ENCODE measurements at places on chromosomes 7 and 10.
A peak's percentile ranks its signal among the peaks of the same experiment; 100 is the strongest.

DNA sequence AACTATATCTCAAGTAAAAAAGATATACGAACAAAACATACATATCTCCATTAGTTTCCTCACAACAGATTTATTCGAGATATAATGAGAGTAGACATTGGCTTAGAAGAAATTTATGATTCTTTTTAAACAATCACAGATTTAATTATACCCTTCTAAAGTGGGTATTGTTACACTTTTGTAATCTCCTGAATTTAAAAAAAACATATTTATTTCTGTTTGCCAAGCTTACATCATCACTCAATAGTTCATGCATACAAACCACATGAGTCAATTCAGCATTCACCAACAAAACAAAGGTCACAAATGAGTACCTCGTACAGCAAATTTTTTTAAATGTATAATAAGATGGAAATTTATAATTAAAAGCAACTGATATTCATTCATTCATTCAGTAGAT lies 17.6 kb downstream of the LRRN3 start:
- no peak for DNase-seq

- no peak for DNase-seq
Observed at GRCh38 chr10:77493239-77493806, 144.3 kb downstream of the KCNMA1 start.

DNA sequence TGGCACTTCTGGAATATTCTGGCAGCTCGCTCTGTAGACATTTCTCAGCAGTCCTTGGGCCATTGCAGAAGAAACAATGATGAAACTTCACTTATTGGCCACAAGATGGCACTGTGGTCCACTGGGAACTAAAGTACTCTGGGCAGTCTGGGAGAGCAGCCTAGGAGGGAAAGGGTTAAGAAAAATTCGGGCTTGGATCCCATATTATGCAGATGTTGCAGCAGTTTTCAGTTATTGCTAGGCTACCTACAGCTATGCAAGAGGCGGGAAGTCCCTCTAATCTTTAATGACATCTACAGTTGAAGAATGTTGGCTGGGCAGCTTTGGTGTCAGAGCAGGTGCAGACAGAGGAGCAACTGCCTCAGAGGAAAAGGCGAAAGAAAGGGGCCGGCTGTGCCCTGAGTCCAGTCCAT lies 201.7 kb upstream of the PRSS58 start:
- peak; percentile 73 for DNase-seq

DNA sequence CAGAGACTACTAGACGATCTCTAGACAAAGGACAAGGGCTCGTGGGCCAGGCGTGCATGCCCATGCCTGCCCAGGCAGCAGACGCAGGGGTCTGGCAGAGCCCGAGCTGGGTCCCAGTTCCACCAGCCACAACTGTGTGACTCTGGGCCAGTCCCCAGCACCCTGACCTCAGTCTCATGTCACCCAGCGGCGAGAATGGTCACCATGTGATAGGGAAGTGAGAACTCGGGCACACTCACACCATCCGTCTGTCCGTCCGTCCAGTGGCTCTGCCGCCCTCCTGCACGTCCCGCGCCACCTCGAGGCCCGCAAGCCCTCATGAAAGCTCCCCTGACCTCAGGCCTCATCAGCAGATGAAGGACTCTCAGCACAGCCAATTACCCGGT lies 280.0 kb downstream of the ELFN1 start:
- DNase-seq = no peak

DNA sequence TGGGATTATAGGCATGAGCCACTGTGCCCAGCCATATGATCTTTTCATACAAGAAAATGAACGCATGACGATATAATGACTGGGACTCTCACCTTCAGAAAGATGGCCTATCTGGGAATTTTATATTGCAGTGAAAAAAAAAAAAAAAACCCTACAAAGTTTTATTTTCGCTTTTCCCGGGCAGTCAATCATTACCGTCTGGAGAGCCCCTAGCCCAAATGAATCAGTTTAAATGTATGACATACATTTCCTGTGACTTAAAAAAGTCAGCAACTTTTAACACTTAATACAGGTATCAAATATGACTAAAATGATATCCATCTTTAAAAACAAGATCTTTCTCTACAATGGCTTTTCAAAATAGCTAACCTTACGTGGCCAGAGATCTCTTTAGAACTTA lies 48.2 kb upstream of the NMT2 start:
- DNase-seq = no peak

GRCh38 chr7:30805081-30805691 lies 34.0 kb downstream of the MINDY4 start:
- no peak for DNase-seq

DNA sequence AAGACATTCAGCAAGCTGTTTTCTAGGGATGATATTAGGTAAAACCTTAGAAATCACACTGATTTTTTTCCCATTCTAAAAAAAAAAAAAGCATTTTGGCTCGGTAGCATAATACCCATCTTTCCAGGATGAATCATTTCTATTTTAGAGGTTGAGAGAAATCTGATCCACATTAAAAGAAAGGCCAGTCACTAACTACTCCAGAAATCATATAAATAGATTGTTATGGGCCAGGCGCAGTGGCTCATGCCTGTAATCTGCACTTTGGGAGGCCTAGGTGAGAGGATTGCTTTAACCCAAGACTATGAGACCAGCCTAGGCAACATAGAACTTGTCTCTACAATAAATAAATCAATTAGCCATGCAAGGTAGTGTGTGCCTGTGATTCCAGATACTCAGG lies 164.3 kb downstream of the BAMBI start:
- DNase-seq = no peak

- DNase-seq = no peak
Observed at GRCh38 chr7:158094671-158095226, 492.9 kb downstream of the PTPRN2 start.

GRCh38 chr10:127735723-127736221 lies 1.2 kb upstream of the FOXI2 start:
- DNase-seq = no peak

DNA sequence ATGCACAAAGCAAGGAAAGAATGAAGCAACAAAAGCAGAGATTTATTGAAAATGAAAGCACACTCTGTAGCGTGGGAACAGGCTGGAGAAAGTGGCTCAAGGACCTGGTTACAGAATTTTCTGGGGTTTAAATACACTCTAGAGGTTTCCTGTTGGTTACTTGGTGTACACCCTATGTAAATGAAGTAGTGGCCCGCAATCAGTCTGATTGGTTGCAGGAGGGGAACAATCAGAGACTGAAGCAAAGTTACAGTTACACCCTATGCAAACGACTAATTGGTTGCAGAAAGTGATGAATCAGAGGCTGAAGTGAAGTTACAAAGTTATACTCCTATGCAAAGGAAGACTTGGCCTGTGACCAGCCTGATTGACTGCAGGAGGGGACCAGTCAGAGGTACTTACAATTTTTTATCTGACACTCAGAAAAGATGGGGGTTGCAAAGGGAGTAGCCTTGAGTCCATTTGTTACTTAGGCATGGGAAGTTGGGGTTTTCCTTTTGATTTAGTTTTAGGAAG lies 3.6 kb upstream of the MTPN start:
- DNase-seq = peak; percentile 43

- no peak for DNase-seq
Observed at GRCh38 chr7:155831807-155832524, 19.7 kb upstream of the SHH start.

- no peak for DNase-seq
Observed at GRCh38 chr7:80097756-80098155, 36.9 kb upstream of the GNAI1 start.
